ENCODE measurements at places on chromosomes 11 and 22.

GRCh38 chr11:64407221-64407620 is 48.3 kb downstream of the RPS6KA4 start:
- no peak for DNase-seq

DNA sequence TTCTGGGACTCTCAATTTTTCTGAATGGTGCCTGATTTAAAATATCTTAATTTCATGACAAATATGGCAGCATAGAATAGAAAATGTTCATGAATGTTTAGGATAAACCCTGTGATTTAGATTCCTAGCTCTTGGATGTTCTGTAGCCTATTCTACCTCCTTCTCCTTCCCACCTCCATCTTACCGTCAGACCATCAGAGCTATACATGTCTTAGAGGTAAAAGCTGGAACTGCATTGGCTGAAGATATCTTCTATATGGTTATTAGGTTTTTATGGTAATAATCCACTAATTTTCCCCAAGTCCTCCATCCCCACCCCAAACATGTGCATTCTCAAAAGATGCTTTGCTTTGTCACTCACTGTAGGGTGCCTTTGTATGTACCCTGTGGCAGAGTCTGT is 46.9 kb upstream of the CSTF3 start:
- DNase-seq = no peak

DNA sequence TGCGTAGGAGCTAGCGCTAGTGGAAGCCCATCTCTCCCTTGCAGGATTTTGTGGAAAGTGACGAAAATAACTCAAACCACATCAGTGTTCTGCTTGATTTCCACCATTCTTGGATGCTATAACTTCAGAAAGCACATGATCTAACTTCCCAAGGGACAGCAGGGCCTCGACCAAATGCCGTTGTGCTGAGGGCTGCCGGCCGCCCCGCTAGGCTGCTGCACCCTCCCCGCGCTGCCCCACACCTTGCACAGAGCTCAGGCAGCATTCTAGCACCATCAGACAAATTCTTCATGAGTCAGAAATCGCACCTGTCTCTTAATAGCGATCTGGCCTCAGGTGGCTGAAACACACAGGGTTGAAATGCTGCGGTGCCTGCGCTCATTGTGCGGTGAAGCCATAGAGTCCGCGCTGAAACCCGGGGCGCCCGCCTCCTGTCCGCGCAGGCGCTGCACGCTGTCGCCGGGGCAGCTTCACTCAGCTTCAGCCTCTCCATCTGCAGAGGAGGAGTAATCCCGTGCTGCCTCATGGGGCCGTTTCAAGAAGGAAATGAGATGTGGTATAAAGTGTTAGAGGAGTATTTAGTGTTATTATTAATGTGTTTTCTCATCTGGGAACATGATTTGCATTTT is 59.2 kb upstream of the B3GAT1 start:
- no peak for DNase-seq

- DNase-seq = no peak
Observed at GRCh38 chr11:12097219-12097618, 13.2 kb upstream of the MICAL2 start.

- no peak for DNase-seq
Observed at GRCh38 chr11:1255151-1255550, 32.3 kb downstream of the MUC5B start.

- no peak for DNase-seq
Observed at GRCh38 chr11:15334766-15335165, 220.0 kb downstream of the INSC start.

DNA sequence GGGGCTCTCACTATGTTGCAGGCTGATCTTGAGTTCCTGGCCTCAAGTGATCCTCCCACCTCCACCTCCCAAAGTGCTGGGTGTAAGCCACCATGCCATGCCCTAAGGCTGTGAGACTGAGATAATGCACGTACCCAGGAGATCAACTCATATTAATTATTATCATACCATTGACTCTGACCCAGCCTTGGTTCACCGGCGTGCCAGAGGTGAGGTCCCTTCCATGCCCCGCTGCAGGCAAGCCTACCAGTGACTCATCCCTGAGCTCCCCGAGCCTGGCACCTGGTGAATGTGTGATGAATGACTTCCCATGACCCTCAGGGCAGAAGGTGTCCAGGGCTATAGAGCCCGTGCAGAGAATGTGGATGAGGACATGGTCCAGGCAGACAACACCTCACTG is 12.1 kb downstream of the GAL3ST1 start:
- no peak for DNase-seq

DNA sequence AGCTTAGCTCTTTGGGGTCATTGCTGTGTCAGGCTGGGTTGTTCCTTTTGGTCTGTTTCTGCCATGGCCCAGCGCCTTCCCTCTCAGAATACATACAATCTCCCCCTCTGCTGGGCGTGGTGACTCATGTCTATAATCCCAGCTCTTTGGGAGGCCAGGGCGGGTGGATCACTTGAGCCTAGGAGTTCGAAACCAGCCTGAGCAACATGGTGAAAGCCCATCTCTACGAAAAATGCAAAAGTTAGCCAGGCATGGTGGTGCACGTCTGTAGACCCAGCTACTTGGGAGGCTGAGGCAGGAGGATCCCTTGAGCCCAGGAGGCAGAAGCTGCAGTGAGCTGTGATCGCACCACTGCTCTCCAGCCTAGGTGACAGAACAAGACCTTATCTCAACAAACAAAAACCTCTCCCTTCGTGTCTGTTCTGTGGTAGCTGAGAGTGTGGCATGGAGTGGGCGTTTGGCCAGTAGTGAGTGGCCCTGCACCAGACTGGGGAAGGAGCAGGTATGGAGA is 46.7 kb upstream of the RAB1B start:
- no peak for DNase-seq

DNA sequence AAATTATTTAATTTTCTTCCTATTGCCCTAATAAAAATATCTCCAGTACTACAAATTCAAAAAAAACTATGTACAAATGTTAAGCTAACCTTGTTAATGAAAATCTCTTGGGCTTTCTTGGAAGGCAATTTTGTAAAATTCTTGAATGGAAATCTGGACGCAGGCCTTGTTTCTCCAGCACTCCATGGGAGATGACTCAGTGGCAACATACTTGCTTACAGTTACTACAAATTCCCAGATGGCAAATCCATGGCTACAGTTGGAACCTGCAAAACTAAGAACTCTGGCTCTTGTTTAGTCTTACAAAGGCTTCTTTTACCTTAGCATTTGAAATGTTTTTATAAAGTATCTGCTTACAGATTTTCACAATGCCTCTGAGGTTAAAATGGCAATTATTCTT is 725.2 kb downstream of the DLG2 start:
- DNase-seq = no peak

- DNase-seq = no peak
Observed at GRCh38 chr11:119638851-119639250, 90.1 kb downstream of the NECTIN1 start.

GRCh38 chr11:128551058-128551457 is 36.3 kb downstream of the ETS1 start:
- no peak for DNase-seq

DNA sequence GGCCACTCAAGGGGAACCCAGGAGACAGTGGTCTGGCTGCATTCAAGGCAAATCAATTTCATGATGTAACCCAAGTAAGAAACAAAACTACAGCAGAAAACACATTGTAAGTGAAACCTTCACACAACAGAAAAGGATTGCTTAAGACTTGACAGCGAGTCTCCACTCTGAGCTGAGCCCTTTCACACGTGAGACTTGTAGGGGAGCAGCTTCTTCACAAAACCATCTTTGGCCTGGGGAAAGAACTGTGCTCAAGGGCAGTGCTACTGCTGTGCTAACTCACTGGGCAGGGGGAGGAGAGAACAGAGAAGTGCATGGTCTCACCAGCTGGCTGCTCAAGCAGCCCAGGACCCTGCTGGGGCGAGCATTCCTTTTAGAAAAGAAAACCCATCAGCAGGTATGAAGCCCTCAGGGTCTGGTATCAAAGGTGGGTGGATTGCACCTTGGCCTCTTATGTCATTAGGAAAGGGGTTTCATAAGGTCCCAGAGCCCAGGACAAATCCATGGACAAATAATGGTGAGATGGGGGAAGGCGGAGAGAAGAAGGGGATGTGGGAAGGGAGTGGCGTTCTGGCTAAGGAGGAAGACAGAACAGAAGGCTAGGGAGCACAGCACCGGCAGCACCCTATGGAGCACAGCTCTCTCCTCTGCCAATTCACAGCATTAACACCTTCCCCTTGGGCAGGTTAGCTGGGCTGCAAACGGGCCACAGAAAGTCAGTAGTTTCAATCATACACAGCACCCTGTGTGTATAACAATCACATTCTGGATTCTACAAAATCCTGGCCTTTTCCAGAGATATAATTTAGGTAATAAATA is 20.6 kb upstream of the RAPSN start:
- DNase-seq = no peak

DNA sequence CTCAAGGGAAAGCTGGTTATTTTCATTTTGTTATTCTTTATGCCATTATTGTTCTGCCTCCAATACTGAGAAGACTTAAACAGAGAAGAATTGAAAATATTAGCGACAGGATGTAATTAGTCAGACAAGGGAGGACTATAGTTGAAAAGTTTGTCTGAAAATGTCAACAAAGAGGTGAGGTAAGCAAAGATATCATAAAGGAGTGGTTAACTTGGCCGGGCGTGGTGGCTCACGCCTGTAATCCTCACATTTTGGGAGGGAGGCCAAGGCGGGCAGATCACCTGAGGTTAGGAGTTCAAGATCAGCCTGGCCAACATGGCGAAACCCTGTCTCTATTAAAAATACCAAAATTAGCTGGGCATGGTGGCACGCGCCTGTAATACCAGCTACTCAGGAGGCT is 4.1 kb upstream of the HYLS1 start:
- DNase-seq = no peak

DNA sequence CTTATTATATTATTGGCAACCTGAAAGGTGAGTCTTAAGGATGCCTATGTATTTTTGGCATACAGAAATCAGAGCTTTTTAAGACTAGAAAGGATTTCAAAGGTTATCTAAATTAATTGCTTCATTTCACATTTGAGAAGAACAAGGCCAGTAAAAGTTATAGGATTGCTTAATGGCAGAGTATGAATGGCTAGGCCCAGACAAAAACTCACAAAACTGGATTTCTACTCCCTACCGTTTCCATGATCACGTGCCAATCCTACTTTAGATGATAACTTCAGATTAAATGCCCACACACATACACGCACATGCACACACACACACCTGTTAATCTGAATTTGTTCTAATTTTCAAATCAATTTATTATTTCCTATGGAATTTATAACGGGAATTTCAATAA is 1.8 kb upstream of the PDE3B start:
- no peak for DNase-seq

DNA sequence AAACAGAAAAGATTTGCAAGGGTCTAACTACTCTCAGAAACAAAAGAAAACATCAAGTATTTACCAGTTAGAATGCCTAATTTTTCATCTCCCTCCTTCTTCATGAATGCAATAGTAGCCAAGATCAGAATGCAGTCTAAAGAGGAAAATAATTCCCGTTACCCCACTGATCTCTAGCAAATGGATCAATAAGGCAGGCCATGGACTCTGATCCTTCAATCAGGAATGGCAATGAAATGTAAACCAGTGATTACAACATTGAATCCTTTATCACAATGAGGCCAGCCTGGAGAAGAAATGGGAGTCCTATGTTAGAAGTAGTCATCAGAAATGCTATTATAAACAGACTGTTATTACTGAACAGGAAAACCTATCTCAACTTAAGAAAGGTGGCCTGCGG is 106.6 kb downstream of the APOL5 start:
- DNase-seq = no peak

DNA sequence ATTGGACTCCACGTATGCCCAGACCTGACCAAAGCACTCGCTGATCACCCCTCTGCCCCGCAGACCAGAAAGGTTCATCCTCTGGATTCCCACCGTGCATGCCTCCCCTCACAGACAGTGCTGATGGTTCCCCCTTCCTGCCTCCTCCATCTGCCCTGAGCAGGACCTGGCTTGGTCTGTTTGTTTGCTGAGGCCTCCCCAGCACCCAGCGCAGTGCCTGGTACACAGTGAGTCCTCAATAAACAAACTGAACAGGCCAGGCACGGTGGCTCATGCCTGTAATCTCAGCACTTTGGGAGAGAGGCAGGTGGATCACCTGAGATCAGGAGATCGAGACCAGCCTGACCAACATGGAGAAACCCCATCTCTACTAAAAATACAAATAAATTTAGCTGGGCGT is 23.7 kb upstream of the RPS3 start:
- DNase-seq = no peak

DNA sequence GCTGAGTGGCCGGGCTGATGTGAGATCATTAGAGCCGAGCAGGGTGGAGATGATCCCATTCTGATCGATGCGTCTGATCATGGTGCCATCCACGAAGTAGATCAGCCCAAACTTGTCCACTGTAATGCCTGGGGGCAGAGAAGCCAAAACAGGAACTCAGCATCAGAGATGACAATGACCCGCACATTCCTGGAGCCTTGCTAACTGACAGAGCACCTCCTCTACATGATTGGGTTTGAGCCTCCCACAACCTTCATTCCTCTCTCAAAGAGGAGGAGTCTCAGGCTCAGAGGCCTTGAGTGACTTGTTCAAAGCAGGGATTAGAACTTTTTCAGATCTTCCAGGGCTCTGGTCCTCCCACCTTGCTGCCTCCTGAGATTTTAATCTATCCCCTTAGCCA is 133.7 kb upstream of the NARS2 start:
- DNase-seq = no peak

Measured in upper lobe of left lung (tissue), 6 donors.